Iris pigment epithelial cell (primary cell): ENCODE measurements at places on chromosomes 1 and 21.

GRCh38 chr1:216688127-216688657 is 35.0 kb downstream of the ESRRG start:
- DNase-seq: no peak

- DNase-seq: peak; percentile 20
Observed at GRCh38 chr1:235105051-235106043, 23.3 kb downstream of the TOMM20 start.

DNA sequence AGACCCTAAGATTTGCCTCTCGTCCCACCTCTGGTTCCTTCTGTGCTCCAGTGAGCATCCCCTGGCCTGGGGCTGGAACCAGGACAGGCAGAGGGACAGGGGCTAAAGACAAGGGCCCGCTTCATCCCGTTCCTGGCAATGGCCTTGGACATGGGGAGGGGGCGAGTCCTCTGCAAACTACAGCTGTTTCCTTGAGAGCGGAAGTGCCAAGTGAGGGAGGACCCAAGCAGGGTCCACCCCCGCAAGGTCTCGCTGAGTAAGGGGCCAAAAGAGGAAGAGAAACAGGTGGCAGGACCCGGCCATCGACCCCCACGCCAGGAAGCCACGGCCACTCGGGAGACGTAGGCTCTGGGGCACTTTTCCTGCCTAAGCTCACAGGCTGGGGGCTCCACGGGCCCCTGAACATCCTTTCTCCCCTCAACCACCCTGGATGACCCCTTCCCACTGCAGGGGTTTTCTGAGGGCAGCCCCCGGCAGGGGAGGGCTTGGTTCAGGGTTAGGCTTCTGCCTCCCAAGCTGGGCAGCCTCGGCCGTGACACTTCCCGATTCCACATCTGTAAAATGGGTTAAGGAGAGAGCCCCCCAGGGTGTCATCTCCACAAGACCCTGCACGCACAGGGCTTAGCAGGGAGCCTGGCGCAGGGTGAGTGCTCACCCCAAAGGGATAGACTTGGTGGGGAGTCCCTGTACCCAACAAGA is 17.9 kb upstream of the PLEKHG5 start:
- no peak for DNase-seq

GRCh38 chr1:215076322-215076721 is 6.2 kb upstream of the KCNK2 start:
- DNase-seq: peak; percentile 83

- DNase-seq: no peak
Observed at GRCh38 chr1:152115344-152115743, at the start of gene TCHH. Gene TCHH (minus strand): TSS chr1:152115444. CDS start chr1:152114080, 1,364 bp downstream.

DNA sequence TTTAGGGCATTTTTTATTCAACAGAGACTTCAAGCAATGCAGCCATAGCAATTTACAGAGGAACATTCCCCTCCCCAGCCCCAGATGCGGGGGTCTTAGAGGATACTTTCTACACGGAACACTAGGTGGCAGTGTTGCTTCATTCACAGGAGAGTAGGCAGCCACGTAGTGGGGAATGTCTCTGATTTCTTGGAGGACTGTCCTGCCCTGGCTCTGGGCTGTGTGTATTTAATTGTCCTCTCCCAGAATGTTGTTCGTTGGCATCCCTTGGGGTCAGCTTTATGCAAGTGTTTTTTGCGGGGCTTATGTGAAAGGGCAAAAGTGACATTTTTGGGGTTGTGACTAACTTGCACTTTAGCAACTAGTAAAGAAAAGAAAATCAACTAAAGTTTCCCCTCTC is 96.9 kb downstream of the PAPPA2 start:
- peak; percentile 41 for DNase-seq

- DNase-seq: peak; percentile 48
Observed at GRCh38 chr1:36366091-36366661, 19.5 kb downstream of the STK40 start.

GRCh38 chr1:215526147-215526845 is 40.8 kb upstream of the KCTD3 start:
- DNase-seq: peak; percentile 48

- peak; percentile 63 for DNase-seq
Observed at GRCh38 chr1:154453574-154454352, 48.3 kb upstream of the TDRD10 start.

- no peak for DNase-seq
Observed at GRCh38 chr1:59564192-59564891, 250.4 kb upstream of the HOOK1 start.

- peak; percentile 29 for DNase-seq
Observed at GRCh38 chr1:77652268-77652667, 30.2 kb downstream of the ZZZ3 start.

GRCh38 chr1:164477343-164477742 is 81.6 kb upstream of the PBX1 start:
- DNase-seq: no peak

GRCh38 chr1:27297903-27298302 is 24.1 kb upstream of the TMEM222 start:
- no peak for DNase-seq

GRCh38 chr1:171841931-171842761 is 848 bp downstream of the DNM3 start:
- no peak for DNase-seq

- no peak for DNase-seq
Observed at GRCh38 chr1:18505666-18506065, 24.9 kb downstream of the KLHDC7A start.

GRCh38 chr1:48236716-48237470 is 14.4 kb downstream of the SLC5A9 start:
- peak; percentile 52 for DNase-seq

DNA sequence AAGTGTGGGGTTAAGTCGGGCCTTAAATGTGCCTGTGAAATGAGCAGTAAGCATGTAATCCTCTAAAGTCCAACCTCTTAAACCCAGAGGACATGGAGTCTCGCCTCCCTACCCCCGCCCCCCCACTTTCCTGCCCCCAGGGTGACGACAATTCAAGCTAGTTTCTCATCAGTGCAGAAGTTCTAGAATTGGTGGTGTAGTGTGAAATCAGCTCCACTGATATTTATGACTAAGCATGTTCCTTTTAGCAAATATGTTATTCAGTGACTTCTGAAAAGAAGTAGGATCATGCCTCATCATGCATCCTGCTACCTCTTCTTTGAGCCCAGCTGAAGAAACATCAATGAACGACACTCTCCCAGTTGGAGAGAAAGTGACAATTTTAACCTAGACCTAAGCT is 2.6 kb upstream of the ABCB10 start:
- DNase-seq: no peak

DNA sequence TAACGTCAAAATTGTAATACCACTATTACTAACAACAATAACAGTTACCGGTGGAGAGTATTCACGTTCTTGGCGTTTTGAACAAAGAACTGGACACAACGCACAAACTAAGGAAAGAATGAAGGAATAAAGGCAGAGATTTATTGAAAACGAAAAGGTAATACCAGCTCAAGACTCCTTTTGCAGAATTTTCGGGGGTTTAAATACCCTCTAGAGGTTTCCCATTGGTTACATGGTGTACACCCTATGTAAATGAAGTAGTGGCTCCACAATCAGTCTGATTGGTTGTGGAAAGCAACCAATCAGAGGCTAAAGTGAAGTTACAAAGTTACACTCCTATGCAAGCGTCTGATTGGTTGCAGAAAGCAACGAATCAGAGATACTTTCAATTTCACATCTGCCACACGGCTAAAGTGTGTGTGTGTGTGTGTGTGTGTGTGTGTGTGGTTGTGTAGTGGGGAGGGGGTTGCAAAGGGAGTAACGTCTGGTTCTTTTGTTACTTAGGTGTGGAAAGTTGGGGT is 1.1 kb upstream of the GTF2B start:
- DNase-seq: peak; percentile 66

DNA sequence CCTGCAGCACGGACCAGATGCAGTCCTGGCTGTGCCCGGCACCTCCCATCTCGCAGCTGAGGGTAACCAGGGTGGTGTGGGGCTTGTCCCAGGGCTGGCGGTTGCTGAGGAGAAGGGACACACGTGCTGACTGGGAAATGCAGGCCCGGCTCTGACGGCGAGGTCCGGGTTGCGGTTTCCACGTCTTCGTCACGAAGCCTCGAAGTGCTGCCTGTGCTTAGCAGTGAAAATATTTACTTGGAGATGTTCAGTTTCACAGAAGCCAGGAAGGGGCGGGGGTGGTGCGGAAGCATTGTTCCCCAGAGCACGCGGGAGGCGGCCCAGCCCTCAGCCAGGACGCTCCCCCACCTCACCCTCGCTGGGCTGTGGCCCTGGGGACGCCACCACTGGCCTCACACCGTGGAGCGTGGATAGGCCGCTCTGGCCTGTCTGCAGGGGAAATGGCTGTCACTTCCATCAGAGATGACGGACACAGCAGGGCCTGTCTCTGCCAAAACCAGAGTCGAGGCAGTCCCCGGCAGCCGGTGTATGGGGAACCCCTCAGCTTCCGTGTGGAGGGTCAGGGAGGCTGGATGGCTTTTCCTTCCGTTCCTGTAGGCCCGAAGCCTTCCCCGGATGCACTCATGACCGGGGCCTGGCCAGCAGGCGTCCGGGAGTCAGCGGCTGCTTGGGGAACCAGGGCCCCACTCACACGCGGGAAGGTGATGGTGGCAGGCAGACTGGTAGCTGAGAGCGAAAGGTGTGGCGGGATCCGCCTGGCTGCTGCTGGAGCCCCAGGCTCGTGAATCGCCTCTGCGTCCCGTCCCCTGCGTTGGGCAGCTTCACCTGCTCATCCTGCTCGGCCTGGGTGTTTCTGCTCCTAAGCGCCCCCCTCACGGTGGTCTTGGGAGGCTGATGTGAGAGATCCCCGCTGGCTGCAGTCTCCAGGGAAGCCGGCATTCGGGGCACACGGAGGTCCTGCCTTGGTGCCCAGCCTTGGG is 14.7 kb upstream of the POFUT2 start:
- peak; percentile 72 for DNase-seq

- no peak for DNase-seq
Observed at GRCh38 chr21:33512481-33512880, 21.0 kb upstream of the DNAJC28 start.

GRCh38 chr1:157144509-157144908 is 6.3 kb upstream of the ETV3 start:
- no peak for DNase-seq

- peak; percentile 37 for DNase-seq
Observed at GRCh38 chr1:31617916-31618746, 642 bp downstream of the HCRTR1 start.

- peak; percentile 42 for DNase-seq
Observed at GRCh38 chr1:100145116-100145515, 12.2 kb downstream of the TRMT13 start.

- peak; percentile 21 for DNase-seq
Observed at GRCh38 chr1:203031467-203031866, 5.2 kb downstream of the PPFIA4 start.

GRCh38 chr1:204469304-204469703 is 25.3 kb downstream of the PIK3C2B start:
- DNase-seq: no peak

GRCh38 chr1:23556635-23557470 is 2.4 kb downstream of the ID3 start:
- peak; percentile 75 for DNase-seq
